Stimulated activated CD8-positive, alpha-beta memory T cell treated with anti-CD3 and anti-CD28 coated beads, Interleukin-4, amount 100 ng/mL, for 1 hour (primary cell): ENCODE measurements at places on chromosomes 13 and 19.

- no peak for DNase-seq
These were observed 1.7 kb downstream of the KLF5 start for GRCh38 chr13:73060251-73061160.

DNA sequence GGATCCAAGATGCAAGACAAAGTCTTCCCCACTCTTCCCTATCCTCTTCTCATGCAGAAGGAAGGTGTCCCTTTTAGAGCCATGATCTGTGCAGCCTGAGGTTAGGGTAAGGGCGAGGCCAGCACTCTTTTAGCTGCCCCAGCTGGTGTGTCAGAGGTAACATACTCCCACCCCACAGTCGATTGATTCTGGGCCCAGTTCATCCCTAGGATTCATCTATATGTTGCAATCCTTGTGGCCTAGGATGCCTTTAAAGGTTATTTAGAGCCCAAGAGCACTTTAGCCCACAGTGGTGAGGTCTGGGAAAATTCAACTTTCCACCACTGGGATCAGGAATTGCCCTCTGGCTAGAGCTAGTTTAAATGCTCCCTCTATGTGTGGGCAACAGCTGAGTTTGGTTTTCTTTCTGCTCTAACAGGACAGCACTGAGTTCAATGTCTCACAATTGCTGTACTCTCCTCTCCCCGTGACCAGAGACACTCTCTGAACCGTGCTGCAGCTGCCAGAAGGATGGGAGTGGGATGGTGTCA, 201.3 kb upstream of the SERP2 start:
- no peak for DNase-seq

GRCh38 chr13:66076417-66076816, 1153.7 kb downstream of the PCDH9 start:
- no peak for DNase-seq

DNA sequence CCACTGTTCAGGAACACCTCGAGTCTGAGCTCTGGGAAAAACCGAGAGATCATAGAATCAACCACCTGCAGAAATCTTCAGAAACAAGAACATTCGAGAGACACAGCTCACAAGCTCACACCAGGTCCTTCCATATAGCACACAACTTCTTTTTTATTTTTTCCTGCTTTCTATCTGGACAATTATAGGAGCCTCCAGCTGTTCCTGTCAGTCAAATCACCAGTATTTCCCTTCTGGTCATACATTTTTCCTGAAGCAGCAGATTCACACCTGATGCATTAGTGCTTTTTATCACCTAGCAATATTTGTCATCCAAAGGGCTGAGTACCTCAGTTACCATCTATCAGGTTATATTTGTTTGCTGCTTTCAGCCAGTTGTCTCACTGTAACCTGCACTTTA, 323.5 kb downstream of the FOXO1 start:
- no peak for DNase-seq

DNA sequence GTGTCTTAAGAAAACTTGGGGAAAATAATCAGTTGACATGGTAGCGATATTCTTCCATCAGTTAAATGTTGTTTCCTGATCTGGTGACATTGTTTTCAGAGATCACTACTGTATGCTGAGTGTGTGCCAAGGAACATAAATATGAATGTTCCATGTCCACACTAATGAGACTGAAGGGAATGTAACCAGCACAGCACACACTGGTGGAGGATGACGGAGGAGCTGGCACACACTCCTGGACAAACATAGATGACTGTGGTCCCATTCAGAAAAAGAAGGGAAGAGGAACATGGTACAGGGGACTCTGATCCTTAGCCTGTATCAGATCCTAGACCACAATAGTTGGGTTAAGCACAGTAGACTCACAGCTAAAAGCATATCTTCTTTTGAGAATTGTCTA, 574.8 kb downstream of the MYO16 start:
- no peak for DNase-seq
